ENCODE measurements at places on chromosomes 1 and 21. TPM values are rescaled to one million over a fixed set of nuclear protein-coding genes. Genes with fewer than 3 reads are reported as not detected.

DNA sequence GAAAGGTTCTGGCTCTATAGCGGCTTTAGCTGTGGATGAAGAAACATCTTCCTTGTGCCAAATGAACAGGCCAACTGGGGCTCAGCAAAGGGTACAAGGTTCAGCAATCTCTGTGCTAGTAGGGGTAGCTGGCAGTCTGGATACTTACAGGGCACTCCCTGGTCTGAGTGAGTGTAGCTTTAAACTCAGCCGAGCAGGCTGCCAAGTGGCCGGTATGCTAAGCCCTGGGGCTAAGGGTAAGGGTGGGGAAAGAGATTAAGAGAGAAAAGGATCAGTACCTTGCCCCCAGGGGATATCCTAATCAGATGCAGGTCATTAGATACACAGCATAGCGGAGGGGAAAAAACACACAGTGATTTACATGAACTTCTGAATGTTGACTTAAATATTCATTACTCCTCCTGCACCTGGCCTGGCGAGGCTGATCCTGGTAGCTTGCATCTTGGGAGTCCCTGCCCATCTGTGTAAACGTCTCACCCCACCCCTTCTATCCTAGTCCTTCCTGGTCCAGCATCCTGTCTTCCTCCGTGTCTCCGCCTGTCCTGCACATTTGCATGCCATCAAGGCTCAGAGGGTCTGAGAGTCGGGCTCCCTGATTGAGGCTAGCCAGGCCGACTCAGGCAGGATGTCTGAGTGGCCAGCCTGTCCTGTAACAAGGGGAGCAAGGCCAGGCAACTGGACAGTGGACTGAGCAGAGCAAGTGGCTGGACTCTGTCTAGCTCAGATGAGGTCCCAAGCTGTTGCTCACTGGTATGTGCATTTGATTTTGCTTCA lies 39.5 kb upstream of the CNTN2 start:
- DNase-seq: no peak

The TPTE gene
- not detected for total RNA-seq

GRCh38 chr1:20615946-20616846 lies 17.1 kb upstream of the PINK1 start:
- DNase-seq: peak; percentile 42

DNA sequence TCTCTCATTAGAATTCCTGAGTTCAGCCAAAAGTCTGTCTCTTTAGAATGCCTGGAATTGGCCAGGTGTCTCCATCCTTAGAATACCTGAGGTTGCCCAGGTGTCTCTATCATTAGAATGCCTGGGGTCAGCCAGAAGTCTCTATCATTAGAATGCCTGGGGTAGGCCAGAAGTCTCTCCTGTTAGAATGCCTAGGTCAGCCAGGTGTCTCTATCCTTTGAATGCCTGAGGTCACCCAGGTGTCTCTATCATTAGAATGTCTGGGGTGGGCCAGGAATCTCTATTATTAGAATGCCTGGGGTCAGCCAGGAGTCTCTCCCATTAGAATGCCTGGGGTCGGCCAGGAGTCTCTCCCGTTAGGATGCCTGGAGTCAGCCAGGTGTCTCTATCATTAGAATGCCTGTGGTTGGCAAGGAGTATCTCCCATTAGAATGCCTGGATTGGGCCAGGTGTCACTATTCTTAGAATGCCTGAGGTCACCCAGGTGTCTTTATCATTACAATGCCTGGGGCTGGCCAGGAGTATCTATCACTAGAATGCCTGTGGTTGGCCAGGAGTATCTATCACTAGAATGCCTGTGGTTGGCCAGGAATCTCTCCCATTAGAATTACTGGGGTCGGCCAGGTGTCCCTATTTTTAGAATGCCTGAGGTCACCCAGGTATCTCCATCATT lies 43.0 kb downstream of the RNF187 start:
- no peak for DNase-seq

DNA sequence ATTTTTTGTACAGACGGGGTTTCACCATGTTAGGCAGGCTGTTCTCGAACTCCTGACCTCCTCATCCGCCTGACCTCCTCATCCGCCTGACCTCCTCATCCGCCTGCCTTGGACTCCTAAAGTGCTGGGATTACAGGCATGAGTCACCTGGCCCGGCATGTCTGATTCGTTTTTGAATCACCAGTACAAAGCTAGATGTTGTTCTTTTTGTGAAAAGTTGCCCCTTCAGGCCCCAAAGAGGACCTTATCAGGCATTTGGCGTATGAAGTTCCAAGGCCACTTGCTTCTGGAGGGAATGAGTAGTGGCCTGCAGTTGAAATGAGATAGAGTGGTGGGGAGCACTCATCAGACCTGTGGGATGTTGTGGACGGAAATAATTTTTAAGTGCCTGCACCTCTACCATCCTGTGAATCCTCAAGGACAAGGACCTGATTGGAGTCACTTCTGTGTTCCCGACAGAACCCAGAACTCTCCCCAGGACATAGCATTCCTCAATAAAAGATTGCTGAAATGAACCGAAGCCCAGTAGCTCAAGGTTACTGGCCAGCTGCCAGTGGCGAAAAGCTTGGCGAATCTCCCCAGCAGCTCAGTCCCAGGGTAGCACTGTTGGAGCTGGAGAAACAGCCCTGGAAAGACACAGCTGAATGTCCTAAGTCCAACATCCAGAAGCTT lies 50.1 kb downstream of the NDUFS5 start:
- peak; percentile 74 for DNase-seq

DNA sequence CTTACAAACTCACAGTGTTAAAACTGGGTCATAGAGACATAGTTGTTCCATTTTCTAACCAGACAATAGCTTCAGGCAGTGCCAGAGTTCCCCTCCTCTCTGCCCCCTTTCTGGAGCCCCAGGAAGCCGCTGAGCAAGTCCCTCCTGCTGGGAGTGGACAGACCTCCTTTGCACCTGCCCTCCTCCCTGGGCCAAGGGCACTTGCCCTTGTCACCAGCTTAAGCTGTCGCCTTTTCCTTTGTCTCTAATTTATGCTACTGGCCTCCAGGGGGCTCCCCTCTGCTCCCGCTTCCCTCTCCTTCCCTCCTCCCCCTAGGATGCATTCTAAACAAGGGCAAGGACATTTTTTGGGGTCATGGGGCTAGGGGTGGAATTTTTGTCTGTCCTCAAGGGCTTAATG lies 182.4 kb downstream of the MIS18A start:
- peak; percentile 34 for DNase-seq

The TMEM52 gene
- 0.68 TPM for total RNA-seq

DNA sequence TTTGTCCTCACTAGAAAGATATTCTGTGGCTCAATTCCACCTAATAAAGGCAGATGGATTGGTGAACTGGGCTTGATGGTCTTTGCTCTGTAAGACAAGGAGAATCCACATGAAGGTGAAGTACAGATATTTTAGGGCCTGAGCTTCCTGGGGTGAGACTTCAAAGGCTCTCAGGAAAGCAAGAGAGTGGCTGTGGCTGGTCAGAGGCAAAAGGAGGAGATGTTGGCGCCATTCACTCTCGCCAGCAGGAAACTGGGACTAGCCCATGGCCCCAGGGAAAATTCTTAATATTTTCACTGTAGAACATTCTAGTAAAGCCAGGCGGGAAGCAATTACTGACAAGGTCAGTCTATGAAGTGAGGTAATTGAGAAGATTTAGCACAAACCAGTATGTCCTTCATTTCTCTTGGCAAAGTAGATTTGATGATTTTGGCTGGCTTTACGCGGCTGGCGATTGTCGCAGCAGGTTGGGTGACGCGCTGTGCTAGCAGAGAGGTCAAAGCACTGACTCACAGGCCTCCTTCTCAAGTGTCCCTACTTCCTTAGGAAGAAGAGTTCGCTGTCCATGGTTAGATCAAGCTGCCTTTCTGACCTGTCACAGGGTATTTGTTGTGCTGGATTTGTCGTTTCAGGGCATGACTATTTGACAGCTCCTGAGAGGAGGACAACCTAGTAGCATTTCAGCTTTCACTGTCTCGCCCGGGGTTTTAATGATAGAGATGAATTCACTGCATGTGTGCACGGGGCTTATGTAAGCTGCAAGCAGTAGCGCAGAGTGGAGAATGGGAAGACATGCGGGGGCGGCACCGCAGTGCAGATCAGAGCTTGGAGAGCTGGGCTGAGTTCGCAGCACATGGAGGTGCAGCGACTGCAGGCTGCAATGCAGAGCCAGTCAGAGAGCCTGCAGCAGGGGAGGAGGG lies 32.7 kb downstream of the XCL1 start:
- peak; percentile 71 for DNase-seq

The ERICH3 gene
- not detected for total RNA-seq

- DNase-seq: no peak
Measured at GRCh38 chr1:147665521-147665920, 4.8 kb downstream of the ACP6 start.

The GBP4 gene
- 7.1 TPM for total RNA-seq

DNA sequence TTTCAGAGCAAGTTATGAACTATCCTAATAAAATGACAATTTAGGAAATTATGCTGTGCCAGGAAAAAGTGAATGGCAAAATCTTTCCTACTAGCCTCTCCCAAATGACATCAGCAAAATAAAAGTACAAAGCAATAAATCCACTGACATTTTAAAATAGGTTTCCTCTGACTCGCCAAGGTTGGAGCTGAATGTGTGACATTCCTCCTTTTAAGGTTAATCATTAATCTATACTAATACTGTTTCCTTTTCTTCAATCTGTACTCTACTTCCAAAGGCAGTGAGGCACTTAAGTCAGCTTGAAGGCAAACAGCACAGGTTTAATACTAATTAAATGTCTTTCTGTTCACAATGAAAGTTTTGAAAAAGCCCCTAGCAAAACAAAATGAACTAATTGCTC lies 15.7 kb downstream of the RNF19B start:
- no peak for DNase-seq

DNA sequence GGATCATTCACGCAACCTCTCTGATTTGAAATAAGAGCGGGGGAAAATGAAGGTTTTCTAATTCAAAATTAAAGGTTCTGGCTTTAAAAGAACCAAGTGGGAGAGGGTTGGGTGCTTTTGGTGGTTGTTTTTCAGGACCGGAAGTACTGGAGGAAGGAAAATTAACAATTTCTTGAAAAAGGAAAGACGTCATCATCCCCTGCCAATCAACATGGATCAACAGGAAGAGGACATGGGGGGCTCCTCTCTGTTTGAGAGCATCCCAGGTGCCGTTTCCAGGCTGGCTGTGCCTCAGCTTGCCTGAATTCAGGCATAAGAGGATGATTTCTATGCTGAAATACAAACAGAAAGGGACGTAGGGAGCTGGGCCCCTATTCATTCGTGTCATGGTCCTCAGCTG lies 21.6 kb upstream of the NID1 start:
- DNase-seq: no peak

The HES2 gene
- 0.37 TPM for total RNA-seq

DNA sequence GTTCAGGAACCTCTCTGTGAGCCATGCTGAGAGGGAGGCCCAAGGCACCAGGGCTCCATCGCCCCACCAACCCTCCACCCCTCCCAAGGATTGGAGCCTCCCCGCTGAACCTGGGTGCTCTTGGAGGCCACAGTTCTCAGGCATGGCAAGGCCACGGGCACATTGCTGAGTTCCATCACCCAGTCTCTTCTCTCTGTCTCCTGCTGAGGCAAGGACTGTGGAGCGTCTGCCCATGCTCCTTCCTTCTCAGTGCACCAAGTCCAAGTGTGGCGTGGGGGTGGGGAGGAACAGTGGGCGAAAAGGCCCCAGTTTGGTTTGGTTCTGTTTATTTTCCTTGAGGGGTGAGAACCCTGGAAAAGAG lies 2.8 kb upstream of the KNCN start:
- no peak for DNase-seq

DNA sequence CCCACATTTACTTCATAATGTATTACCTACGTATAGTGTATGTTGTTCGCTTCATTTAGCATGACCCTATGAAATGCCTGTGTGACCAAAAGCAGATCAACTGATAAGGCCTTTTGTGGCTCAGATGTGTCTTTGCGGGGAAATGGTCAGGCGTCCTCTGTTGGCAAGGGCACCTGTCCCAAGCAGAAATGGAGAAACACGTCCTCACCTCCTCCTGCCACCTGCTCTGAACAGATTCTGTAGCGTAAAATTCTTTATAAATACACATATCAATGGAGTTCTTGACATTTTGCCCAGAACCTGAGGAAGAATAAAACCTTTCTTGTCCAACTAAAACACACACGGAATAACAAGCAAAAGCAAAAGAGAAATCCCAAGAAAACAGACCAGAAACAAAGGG lies 417.9 kb downstream of the KIF26B start:
- no peak for DNase-seq

Measured in left cardiac atrium (tissue), 4 donors.